ENCODE measurements at places on chromosomes 16 and 17.

DNA sequence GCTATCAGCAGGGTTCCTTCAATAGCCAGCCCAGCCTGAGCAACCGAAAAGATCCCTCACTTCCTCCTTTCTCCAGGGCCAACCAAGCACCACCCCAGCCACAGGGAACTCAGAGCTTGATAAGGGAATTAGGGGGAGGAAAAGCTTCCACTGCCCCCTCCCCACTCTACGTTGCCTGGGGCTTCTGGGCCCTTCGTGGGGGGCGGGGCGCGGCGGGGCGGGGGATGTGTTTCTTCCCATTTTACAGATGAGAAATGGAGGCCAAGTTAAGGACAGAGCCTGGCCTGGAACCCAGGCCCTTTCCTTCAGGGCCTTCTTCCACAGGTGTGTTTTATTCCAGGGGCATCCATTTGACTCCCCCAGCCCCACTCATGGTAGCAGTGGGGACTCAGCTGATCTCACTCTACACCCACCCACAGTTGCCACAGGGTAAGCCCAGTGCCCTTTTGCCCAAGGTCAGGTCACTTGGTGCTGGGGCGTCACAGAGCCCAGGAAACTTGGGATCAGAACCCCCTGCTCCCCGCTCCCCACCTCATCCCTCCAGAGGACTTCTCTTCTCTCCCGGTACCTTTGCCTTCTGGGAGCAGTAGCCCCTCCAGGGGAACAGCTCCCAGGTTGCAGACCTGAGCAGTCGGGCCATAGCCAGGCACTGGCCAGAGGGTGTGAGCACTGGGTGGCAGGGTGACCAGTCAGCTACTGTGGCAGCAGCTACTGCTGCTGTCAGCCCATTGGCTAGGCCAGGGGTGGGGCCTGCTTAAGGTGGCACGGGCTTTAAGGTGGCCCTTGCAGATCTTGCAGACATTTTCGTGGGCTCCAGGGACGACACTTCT lies at the start of gene LDHD:
TSS of gene LDHD (minus strand) at position 700 of the 830 bp plus-strand sequence. CDS start at position 640, 60 bp downstream.
- peak; percentile 86 for DNase-seq

- no peak for DNase-seq
These were observed 254.6 kb downstream of the HS3ST3A1 start for GRCh38 chr17:13346996-13347762.

GRCh38 chr17:57751348-57751971 lies 6.4 kb upstream of the CCDC182 start:
- DNase-seq, result no peak

DNA sequence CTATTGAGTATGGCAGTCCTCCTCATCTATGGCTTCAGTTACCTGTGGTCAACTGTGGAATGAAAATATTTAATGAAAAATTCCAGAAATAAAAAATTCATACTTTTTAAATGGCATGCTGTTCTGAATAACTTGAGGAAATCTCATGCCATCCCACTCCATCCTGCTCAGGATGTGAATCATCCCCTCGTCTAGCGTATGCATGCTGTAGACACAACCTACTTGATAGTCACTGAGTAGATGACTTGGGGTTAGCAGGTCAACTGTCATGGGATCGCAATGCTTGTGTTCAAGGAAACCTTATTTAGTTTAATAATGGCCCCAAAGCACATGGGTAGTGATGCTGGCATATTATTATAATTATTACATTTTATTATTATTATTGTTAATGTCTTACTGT lies 4.8 kb upstream of the VAC14 start:
- no peak for DNase-seq

GRCh38 chr16:78744796-78745107 lies 645.3 kb downstream of the WWOX start:
- DNase-seq, result no peak

DNA sequence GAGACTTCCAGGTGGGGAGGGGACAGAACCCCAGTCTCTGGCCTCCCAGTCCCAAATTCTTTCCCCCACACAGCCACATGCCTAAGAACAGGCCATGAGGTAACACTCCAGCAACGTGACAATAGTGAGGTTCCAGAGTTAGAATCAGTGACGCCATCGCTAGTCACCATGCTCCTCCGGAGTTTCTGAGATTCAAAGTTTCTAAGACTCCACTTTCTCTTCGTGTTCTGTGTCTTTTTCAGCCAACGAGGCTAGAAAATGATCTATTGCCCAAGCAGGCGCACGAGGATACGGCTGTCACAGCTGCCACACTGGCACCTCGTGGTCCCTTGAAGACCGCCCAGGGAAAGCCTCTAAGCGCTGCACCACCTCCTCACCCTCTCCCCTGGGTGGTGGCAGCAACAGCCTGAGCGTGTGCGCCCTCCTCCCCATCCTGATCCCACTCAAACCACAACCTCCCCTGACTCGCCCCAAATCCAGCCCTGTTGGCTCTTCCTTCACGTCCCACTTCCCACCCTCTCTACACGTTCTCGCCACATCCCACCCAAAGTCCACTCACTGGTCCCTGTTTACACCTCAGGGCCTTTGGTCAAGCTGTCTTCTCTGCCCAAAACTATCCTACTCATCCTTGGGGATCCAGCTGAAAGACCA lies 1.0 kb downstream of the MCRIP1 start:
- DNase-seq, result peak; percentile 83

GRCh38 chr17:19345067-19345460 lies 17.5 kb downstream of the B9D1 start:
- peak; percentile 38 for DNase-seq

GRCh38 chr16:65666132-65666941 lies 544.5 kb upstream of the CDH11 start:
- DNase-seq, result no peak

DNA sequence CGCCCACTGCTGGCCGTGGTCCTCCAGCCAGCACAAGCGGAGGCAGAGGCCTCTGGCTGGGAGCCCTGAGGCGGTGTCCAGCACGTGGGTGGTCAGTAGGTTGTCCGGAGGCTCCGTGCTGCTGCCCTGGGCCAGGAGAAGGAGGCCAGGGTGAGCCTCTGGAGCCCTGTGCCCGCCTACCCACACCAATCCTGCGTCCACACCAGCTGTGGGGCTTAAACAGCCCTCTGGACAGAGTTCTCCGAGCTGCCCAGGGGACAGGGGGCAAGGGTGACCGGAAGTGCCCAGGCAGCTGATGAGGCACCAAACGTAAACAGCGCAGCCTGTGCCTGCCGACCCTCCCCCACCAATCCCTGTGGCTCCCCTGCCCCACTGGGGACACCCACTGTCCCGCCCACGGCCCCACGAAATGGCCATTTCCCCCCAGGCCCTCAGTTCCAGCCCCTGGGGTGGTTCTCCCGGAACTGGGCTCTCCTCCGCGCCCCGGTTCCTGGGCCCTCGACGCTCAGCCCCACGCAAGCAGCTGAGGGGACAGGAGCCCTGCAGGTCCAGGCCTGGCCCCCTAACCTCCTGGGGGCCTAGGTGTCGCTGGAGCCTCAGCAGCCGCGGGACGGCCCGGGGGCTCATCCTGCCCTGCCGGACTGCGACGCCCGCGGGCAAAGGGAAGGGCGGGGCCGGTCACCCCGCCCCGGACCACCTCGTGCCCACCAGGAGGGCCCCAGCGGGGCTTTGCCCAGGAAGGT lies 27.9 kb upstream of the DBNDD1 start:
- no peak for DNase-seq

- DNase-seq, result no peak
These were observed 13.8 kb downstream of the CLUAP1 start for GRCh38 chr16:3514621-3515020.

Measured in spleen (tissue), 13 donors.